ENCODE measurements at places on chromosomes 4 and X.
A peak's percentile ranks its signal among the peaks of the same experiment; 100 is the strongest.

GRCh38 chr4:3135155-3136011 is 60.9 kb downstream of the HTT start:
- DNase-seq: no peak

GRCh38 chrX:121260596-121261240 is 213.3 kb downstream of the GLUD2 start:
- no peak for DNase-seq

- no peak for DNase-seq
Observed at GRCh38 chr4:40333921-40334352, 1.2 kb upstream of the CHRNA9 start.

DNA sequence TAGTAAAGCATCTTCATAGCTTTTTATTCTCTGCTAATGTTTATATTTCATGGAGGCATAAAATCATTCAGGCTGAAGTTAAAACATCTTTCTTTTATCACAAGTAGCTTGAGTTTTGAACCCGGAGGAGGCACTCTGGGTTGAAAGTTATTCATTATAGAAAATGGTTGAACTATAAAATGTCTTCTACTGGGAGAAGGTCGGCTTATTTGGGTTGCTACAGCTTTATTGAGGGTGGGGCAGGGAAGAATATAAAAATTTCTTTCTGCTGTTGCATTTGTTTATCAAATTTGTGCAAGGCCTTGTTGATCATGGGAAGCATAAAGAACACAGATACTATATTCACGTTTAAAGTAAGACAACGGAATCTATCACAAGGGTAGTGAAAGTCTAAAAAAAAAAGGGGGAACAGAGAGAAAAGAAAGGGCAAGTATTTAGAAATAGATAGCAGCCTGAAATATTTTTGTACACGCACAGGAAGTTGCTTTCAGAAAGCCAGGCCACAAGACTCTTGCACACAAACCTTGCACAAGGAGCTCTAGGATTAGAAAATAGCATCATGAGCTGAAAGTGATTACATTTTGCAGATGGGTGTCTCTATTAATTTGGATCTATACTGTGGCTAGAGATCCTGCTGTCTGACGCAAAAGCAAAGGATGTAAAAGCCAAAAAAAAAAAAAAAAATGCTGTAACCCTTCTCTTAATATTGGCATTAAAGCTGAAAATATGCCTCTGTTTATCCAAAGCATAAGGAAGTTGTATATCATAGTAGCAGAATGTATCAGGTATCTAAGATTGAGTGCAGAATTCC is 37.2 kb upstream of the FAM9C start:
- DNase-seq: no peak

GRCh38 chr4:39357002-39357401 is 9.2 kb downstream of the RFC1 start:
- DNase-seq: no peak

DNA sequence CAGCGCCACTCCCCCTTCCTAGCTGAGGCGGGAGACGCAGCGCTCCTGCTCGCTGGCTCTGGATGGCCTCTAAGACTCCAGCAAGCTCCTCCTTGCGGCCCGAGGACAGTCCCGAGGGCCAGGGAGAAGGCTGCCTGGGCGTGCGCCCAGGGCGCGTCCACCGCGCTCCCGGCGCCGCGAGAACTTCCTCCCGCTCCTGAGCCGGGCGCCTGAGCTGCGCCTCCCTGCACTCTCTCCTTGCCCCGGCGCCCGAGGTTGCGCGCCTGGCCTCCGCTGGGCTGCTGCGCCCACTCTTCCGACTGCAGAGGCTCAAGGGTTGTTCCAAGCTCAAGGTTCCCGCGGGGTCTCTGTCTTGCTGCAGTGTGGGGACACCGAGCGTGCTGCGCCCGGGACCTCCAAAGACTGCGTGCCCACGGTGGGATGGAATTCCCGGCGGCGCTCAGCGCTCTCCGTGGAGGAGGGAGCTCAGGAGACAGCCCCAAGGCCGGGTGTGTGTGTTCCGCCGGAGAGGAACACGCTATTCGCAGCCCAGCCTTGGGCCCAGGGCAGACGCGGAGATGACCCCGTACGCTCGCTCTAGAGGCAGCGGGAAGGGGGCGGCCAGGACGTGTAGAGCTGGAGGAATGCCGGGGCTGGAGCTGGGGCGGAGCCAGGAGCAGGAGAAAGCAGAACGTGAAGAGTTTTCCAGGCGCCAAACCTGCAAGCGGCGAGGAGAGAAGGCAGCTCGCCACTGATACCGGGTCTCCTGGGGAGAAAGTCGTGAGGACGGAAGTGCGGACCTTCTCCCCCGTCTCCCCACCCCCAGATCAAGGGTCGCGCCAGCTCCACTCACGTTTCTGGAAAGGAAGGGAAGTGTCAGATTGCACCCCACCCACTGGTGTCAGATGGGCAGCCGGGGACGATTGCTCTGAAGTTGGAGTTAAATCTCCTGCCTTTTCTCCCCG is at the start of gene ARHGAP6:
TSS of gene ARHGAP6 (minus strand) at position 753 of the 944 bp plus-strand sequence. CDS start 1,092 bp downstream, outside the sequence.
- peak; percentile 92 for DNase-seq

- DNase-seq: no peak
Observed at GRCh38 chr4:113744667-113745240, 16.8 kb downstream of the CAMK2D start.

DNA sequence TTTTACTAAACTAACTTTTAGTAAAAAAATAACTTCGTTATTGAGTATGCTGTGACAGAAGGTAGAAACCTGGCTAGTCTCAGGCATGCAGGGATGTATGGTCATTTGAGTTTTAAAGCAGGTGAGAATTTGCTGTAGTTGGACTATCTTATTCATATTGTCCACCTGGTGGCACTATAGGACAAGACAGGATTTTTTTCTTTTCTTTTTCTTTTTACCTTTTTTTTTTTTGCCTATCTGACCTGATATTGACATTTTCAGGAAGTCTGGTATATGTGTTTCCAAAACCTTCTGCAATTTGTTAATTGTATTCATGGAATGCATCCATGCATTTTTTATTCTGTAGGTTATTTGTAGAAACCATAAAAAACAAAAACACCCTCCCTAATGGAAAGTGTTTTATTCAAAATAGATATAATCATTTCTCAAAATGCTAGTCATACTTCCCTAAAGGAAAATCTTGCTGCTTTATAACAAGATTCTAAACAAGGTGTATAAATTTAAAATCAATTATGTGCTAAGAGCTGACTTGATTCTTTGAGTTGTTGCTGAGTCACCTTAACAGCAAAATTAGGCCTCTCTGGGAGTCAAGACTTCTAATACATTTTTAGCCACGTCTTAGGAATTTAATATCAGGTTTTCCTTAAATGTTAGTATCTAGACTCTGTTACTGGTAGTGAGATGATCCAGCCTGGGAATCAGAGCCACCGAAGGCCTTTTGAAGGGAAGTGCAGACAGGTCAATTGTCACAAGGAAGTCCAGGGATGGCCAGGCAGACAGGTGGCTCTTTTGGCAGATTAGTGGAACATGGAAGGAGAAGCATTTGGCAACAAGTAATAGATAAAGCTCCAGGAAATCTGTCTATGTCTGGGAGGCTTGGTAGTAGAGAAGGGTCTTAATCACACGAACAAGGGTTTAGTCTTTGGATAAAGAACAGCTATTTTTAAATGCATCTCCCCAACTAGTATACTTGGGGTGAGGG is 201.3 kb upstream of the GNPDA2 start:
- no peak for DNase-seq

DNA sequence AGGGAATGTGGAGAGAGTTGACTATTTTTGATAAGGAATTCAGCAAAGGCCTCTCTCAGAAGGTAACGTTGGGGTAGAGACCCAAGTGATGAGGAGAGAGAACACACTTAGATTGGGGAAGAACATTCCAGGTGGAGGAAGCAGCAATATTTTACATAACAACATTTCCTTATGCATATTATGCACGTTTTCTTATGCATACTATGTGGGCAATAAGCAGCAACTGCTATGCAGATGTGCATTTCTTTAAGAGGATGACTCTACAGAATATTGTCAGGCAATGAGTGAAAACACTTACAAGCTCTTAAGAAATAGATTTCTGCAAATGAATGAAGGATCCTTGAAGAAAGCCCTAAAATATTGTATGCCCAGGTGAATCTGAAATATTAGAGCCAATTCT is 91.1 kb downstream of the TMEM47 start:
- no peak for DNase-seq

- DNase-seq: peak; percentile 91
Observed at GRCh38 chr4:1347410-1347864, 429 bp downstream of the UVSSA start.

GRCh38 chr4:10371121-10371520 is 86.1 kb downstream of the ZNF518B start:
- no peak for DNase-seq

DNA sequence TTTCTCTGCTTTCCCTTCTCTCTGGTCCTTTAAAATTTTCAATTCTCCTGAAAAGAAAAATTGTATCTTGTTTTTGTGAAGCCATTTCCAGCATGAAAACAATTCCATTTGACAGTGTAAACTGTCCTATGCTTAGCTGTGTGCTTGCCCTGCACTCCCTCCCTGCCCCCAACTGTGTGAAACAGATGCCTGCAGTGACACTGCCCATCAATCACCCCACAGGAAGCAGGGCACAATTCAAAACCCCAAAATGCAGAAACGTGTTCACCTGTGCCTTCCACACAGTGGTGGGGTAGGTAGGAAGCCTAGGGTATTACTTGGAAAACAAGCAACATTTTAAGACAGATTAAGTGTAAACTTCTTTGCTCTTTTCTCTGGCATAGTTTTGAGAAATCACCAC is 6.2 kb upstream of the FHDC1 start:
- no peak for DNase-seq

DNA sequence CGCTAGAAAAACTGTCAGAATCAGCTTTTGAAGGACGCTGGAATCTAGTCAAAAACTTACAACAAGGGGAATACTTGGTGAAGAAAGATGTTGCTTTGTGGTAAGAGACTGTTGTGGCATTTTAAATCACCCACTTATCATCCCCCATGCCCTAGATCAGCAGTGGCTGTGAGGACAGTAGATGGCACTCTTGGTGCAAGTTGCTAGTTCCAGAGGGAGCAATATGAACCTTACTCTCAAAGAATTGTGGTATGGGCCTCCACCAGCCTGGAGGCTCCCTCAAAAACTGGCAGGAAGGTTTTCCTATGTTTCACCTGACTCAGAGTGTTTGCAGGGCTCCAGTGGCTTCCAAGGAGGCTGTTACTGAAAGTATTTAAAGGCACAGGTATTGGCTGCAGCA is 37.7 kb upstream of the SLC16A2 start:
- no peak for DNase-seq

- DNase-seq: no peak
Observed at GRCh38 chr4:40747207-40747835, 2.4 kb upstream of the NSUN7 start.

GRCh38 chr4:53551958-53552357 is 39.3 kb downstream of the LNX1 start:
- no peak for DNase-seq

- no peak for DNase-seq
Observed at GRCh38 chrX:39096599-39096998, 295.3 kb downstream of the MID1IP1 start.

DNA sequence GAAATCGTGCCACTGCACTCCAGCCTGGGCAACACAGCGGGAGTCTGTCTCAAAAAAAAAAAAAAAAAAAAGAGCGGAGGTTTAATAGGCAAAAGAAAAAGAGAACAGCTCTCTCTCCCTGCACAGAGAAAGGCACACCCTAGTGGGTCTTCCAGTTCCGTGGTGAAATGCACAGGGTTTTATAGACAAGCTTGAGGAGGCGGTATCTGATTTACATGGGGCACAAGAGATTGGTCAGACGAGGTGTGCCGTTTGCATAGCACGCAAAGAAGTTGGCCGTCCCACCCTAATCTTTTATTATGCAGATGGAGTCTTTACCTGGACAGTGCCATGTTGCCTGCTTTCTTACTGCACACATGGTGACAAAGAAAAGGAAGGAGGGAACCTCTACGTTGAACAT is 33.5 kb upstream of the REST start:
- DNase-seq: no peak

- DNase-seq: peak; percentile 69
Observed at GRCh38 chr4:7201420-7202305, 9.3 kb downstream of the SORCS2 start.

- no peak for DNase-seq
Observed at GRCh38 chr4:53790286-53790685, 199.0 kb upstream of the LNX1 start.

- no peak for DNase-seq
Observed at GRCh38 chrX:46626566-46626965, 53.0 kb downstream of the CHST7 start.

DNA sequence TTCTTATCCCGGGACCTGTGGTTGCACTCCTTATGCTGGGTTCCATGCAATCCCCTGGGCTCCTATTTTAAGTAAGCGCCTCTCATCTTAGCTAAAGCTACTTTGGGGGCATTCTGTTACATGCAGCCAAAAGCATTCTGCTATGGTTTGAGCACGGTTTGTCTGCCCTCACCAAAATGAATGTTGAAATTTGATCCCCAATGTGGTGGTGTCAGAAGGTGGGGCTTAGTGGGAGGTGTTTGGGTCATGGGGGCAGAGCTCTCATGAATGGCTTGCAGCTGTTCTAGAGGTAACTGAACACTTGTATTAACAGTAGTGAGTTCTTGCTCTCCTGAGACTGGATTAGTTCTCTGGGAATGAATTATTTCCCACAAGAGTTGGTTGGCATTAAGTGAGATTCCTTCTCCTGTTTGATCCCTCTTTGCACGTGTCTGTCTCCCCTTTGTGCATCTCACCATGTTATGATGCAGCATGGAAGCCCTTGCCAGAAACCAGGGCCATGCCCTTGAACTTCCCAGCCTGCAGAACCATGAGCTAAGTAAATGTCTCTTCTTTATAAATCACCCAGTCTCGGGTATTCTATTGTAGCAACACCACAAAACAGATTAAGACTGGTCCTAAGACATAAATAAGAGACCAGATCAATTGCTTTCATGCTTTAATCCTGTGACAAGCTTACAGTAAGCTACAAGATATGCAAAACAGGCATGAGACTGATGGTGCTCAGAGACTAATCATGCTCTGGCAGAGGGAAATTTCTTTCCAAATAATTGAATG is 141.8 kb downstream of the TSPAN5 start:
- no peak for DNase-seq

DNA sequence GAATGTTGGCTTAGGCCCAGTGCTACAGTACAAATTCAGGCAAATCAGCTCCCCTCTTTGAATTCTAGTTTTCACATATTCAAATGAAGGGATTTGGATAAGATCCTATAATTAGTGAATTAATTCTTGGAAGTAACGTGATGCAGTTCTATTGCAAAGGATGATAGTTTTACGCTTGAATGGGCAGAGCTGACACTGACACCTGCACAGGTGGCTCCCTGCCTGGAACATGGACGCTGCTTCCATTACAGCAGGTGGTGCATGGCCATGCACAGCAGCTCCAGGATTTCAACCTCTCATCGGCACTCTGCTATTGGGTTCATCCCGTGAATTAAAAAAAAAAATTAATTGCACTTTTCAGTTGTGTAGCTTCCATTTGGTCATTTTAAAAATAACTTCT is 28.4 kb upstream of the RPS6KA6 start:
- no peak for DNase-seq

GRCh38 chr4:153448003-153448731 is 18.0 kb upstream of the TMEM131L start:
- DNase-seq: no peak

DNA sequence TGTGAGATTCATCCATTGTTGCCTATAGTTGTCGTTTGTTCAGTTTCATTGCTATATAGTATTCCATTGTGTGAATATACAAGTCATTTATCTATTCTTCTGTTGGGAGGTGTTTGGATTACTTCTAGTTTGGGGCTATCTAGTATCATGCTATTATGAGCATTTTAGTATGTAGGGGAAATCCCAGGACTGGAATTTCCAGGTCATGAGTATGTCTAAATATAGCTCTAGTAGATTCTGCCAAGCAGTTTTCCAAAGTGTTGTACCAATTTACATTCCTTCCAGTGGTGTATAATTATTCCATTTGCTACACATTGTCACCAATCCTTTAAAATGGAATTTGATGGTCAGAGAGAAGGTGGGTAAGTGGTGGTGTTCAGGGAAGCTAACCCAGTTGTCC is 30.1 kb downstream of the EGFL6 start:
- no peak for DNase-seq
